Osteocyte (in vitro differentiated cells): ENCODE measurements at places on chromosomes 2 and 18.

DNA sequence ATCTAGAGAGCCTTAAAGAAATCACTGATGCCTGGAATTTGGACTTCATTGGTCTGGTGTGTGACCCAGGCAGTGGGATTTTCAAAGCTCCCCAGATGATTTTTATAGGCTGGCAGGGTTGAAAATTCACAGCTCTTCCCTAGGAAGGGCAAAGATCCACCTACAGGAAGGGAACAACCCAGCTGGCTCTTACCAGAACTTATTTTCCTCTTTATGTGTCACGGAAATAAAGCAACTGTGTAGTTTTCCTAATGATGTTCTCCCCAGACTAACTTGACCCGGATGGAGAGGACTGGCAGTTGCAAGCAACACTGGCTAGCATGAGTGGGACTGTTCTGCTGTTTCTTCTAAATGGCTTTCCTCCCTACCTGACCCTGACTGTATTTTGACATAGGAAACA, 235.6 kb downstream of the ALPK2 start:
- no peak for DNase-seq

- DNase-seq, result peak; percentile 77
These were observed 28.2 kb upstream of the LAPTM4A start for GRCh38 chr2:20079546-20080115.

DNA sequence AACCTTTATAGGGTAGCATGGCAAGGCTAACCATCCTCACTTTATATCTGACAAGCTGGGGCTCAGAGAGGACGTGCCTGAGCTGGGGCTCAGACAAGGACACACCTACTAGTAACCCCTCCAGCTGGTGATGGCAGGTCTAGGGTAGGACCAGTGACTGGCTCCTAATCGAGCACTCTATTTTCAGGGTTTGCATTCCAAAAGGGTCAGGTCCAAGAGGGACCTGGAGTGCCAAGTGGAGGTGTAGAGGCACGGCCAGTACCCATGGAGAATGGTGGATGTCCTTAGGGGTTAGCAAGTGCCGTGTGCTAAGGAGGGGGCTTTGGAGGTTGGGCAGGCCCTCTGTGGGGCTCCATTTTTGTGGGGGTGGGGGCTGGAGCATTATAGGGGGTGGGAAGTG, 1.2 kb upstream of the DES start:
- no peak for DNase-seq

DNA sequence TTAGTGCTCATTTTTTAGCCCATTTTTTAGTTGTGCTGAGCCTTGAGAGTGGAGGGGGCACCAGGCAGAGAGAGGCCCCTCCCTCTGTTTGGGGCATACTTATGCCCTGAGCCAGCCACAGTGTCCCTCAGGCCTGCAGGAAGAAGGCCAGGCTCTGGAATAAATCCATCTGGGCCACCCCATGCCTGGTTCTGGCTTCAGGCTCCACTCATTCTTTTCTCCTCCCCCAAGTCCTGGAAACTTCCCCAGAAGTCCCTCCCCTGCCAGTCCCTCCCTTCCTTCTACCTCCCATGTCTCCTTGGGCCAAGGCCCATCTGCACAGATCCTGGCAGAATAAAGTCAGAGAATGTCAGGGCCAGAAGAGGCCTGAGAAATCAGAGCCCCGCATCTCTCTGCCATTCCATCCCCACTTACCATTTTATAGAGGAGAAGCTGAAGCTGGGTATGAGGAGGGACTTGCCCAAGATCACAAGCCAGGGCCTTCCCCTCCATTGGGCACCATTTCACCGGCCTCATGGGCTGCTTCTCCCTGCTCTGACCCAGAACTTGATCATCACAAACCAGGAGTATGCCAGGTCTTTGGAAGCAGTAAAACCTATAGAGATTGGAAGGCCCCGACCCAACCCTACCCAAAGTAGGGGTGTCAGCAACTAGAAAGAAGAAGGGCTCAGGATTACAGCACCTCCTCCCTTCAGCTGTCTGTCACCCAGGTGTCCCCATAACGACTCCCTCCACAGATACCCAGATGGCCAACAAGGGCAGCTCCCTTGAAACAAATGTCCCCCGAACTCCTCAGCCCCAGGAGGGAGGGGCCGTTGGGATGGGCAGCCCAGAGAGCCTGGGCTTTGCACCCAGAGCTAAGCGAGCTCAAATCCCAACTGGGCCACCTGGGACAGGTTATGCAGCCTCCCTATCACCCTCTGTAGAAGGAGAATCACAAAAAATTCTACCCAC, 108.4 kb downstream of the POLR1A start:
- no peak for DNase-seq

GRCh38 chr2:66771359-66771976, 336.5 kb downstream of the MEIS1 start:
- DNase-seq, result no peak

DNA sequence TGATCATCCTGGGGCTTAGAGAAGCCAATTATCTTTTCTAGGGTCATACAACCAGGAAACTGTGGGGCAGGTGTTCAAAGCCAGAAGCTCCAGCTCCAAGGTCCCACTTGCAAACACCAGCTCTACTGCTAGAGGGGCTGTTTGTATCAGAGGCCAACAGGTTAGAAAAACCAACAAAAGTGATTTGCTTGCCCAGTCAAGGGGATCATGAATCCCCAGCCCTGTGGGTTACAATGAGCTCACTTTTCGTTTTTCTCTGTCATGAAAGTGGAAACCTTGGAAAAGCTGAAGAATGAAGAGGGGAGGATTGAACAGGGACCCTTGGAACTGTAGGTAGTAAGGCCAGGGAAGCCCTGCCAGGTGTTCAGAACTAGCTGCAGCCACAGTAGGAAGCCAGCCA, 119.2 kb downstream of the SPP2 start:
- DNase-seq, result no peak

- DNase-seq, result no peak
These were observed 26.1 kb upstream of the SERTAD2 start for GRCh38 chr2:64679673-64680425.

DNA sequence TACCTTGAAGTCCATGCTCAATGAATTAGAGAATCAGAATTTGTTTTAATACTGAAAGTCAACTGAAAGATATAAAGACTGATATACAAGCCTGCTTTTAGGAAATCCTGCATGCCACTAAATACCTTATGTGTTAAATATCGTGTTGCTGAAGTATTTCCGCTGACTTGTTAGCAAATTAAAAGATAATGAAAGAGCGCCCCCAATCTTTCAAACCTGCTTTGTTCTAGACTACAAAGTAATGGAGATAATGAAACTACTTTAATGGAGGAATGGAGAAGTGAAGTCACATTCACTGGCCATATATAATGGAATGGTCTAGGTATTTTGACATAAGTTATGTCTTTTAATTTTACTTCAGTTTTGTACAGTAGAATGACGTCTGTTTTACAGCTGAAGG, 95.7 kb downstream of the ASXL3 start:
- no peak for DNase-seq

DNA sequence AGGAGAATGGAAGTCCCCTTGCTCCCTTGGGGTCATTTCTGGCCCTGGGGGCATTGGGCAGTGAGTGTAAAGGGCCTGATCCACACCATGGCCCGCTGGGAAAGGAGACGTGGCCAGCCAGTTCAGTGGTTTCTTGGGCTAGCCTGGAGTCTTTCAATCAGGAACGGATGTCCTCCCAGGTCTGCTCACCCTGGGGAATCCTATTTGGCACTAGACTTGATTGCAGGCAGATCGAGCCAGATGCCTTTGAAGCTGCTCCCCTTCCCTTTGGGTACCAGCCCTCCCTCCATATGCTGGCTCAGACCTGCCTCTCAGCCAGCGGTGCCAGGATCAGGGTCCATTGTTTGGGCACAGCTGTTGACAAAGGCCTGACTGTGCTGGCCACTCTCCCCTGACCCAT, 11.0 kb downstream of the FBLN7 start:
- peak; percentile 49 for DNase-seq

DNA sequence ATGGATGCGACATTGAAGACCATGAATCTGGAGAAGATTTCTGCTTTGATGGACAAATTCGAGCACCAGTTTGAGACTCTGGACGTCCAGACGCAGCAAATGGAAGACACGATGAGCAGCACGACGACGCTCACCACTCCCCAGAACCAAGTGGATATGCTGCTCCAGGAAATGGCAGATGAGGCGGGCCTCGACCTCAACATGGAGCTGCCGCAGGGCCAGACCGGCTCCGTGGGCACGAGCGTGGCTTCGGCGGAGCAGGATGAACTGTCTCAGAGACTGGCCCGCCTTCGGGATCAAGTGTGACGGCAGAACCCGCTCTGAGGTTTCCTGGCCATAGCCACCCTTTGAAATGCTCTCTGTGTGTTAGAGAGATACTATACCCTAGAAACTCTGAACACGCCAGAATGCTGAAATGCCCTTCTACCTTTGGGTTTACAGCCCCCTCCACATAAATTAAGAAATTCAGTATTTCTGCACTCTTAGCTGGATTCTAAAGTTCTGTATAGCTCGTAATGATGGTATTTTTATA, 659 bp downstream of the CHMP1B start:
- no peak for DNase-seq

- DNase-seq, result no peak
These were observed 75.5 kb downstream of the GBX2 start for GRCh38 chr2:236092714-236093113.

DNA sequence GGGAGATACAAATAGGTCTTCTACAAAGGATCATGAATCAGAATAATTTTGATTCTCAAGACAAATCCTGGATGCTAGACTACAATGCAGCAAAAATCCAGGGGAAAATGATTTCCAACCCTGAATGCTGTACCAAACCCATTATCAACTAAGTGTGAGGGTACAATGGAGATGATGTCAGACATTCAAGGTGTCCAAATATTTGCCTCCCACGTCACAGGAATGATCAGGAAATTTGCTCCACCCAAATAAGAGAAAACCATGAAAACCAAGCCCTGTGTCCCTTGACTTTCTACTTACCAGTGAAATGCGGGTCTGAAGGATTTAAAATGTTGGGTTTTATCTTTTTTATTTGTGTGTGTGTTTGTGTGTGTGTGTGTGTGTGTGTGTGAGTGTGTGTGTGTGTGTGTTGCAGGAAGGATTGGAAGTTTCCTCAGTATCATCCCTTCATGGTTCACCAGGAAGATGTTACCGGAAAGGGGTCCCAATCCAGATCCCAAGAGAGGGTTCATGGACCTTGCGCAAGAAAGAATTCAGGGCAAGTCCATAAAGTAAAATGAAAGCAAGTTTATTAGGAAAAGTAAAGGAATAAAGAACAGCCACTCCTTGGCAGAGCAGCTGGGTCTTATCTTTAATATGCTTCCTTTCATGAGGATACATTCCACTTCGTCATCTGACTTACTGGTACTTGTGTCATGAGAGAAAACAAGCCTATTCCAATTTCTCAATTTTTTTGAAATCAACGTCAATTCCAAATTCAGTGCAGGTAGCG, 61.1 kb upstream of the ID2 start:
- no peak for DNase-seq

GRCh38 chr2:72999729-73000725, 71.5 kb downstream of the SFXN5 start:
- DNase-seq, result peak; percentile 67

DNA sequence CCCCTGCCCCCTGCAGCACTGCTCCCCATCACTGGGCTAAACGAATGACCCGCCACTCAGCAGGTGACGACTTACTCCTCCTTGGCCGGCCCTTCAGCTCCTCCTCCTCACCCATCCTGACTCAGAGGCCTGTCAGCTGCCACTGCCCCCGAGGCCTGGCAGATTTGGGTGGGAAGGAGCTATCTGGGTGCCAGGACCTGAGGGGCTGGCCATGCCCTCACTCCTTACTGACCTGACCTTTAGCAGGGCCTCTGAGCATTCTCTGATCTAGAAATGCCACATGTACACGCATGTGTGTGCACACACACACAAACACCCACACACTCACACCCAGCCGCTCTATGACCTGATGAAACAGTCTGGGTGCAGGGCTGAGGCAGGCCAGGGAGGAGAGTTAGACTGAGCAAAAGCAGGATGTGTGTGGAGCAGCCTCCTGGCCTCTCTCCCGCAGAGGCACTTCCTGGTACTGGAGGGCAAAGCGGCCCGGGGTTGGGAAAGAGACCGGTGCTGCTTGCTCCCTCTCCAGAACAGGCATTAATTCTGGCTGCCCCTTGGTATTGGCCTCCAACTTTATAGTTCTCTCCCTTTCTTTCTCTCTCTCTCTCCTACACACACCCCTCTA, 68.0 kb downstream of the ZFP36L2 start:
- DNase-seq, result no peak

GRCh38 chr18:74819433-74820059, 221.9 kb downstream of the ZNF407 start:
- DNase-seq, result no peak

GRCh38 chr2:140747665-140748064, 1383.2 kb downstream of the LRP1B start:
- DNase-seq, result no peak
